Thymus (tissue), 14 donors: ENCODE measurements at places on chromosomes 3 and 15. TPM values are rescaled to one million over a fixed set of nuclear protein-coding genes. Genes with fewer than 3 reads are reported as not detected.

- no peak for DNase-seq
Observed at GRCh38 chr3:148856384-148856783, 8.7 kb upstream of the CPA3 start.

ZSCAN29 gene
- polyA plus RNA-seq: 7.8 TPM

GABRB3 gene
- 1.9 TPM for polyA plus RNA-seq

GXYLT2 gene
- 2.9 TPM for polyA plus RNA-seq
